ENCODE measurements at places on chromosomes 12 and 14.

GRCh38 chr12:29795715-29796114 lies 12.0 kb upstream of the TMTC1 start:
- no peak for DNase-seq

DNA sequence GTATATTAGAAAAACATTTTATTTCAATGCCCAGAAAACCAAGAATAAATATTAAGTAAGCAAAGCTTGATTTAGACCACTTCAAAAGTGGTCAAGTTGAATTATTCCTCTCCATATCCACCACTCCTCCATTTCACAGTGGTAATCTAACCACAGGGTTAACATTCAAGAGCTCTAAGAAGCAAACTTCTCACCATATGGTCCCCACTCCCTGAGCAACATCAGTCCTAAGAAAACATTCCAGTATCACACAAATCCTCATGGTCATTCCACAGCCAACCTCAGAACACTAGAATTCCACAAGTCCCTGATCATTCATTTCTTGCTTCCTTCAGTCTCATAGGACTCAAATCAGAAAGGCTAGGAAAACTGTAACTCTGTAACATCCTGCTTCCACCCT lies 47.9 kb downstream of the ST8SIA1 start:
- DNase-seq: no peak

DNA sequence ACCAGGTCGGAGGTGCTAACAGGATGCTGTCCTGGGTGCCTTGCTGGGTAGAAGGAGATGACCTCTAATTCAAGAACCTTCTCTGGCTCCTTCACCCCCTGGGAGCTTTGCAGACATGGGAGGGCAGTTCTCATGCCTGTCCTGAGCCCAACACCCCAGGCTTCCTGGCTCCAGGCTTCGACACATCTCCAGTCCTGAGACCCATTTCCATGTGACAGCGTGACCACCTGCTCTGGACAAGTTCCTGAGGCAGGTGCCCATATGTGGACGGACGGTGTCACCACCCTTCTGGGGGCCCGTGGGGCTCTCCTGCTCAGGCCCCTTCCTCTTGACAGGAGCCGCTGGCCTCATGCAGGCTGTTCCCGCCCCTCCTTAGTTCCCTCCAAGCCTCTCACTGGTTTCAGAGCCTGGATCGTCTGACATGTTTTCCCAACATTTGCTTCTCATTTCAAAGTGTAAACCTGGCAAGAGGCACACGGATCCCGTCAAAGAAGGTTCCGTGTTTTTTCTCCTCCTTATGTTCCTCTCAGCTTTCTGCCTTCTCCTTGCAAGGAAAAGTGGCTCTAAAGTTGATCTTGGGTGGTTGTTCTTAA lies 291.9 kb upstream of the RTL1 start:
- DNase-seq: no peak

DNA sequence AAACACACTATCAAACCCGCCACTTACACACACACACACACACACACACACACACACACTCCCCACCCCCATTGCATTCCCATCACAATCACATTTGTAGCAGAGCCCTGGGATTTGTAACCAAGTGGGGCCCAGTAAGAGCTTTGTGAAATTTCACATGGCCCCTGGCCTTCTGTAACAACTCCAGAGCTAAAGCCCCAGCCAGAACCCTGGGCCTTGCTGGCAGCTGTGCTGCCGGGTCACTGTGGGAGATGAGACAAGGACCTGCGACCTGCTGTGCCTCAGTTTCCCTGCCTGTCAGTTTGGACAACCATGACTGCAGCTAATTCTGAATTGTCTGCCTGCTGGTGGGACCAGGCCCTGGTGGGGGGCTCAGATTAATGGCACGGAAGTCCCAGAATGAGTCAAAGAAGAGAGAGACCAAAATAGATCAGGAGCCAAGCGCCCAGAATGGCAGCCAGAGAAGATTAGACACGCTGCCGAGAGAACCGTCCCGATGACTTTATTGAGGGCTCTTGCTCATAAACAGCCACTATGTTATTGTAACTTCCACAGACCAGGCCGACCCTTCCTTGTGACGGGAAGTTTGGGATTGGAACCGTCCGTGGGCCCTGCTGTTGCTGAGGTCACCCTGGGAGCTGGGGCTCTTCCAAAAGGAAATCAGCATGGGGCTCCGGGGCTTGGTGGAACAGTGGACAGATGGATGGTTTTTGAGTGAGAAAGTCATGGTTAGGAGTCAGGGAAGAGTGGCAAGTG lies 123.1 kb downstream of the ZFP36L1 start:
- no peak for DNase-seq

GRCh38 chr12:111600205-111600642 lies 1.1 kb upstream of the ATXN2 start:
- no peak for DNase-seq

GRCh38 chr12:6552140-6552551 lies 3.7 kb downstream of the IFFO1 start:
- DNase-seq: no peak

- DNase-seq: no peak
Observed at GRCh38 chr14:102000902-102001301, 36.5 kb downstream of the DYNC1H1 start.

- no peak for DNase-seq
Observed at GRCh38 chr12:104566244-104566993, 109.7 kb downstream of the CHST11 start.

DNA sequence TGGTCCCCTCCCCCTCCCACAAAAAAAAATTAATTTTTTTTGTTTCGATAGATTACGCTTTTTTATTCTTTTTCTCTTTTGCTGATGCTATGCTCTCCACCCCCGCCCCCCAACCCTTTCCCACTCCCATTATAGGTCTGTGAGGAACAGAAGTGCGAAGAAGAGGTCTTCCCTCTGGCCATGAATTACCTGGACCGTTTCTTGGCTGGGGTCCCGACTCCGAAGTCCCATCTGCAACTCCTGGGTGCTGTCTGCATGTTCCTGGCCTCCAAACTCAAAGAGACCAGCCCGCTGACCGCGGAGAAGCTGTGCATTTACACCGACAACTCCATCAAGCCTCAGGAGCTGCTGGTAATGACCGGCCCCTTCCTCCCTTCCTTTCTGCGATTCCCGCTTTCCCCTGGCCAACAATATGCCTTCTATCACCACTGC lies 2.3 kb downstream of the CCND2 start:
- peak; percentile 41 for DNase-seq

Measured in ELF-1 (cell line).